Lower leg skin (tissue), 4 donors: ENCODE measurements at places on chromosomes 1 and 21. TPM values are rescaled to one million over a fixed set of nuclear protein-coding genes. Genes with fewer than 3 reads are reported as not detected.

The SH3BGR gene
- not detected for total RNA-seq

The LAMC1 gene
- total RNA-seq = 159 TPM

The ANKRD35 gene
- 54.6 TPM for total RNA-seq

The CD48 gene
- total RNA-seq = 1.2 TPM

The STIL gene
- 9.7 TPM for total RNA-seq

- no peak for DNase-seq
Measured at GRCh38 chr1:183194527-183195141, 8.6 kb downstream of the LAMC2 start.

DNA sequence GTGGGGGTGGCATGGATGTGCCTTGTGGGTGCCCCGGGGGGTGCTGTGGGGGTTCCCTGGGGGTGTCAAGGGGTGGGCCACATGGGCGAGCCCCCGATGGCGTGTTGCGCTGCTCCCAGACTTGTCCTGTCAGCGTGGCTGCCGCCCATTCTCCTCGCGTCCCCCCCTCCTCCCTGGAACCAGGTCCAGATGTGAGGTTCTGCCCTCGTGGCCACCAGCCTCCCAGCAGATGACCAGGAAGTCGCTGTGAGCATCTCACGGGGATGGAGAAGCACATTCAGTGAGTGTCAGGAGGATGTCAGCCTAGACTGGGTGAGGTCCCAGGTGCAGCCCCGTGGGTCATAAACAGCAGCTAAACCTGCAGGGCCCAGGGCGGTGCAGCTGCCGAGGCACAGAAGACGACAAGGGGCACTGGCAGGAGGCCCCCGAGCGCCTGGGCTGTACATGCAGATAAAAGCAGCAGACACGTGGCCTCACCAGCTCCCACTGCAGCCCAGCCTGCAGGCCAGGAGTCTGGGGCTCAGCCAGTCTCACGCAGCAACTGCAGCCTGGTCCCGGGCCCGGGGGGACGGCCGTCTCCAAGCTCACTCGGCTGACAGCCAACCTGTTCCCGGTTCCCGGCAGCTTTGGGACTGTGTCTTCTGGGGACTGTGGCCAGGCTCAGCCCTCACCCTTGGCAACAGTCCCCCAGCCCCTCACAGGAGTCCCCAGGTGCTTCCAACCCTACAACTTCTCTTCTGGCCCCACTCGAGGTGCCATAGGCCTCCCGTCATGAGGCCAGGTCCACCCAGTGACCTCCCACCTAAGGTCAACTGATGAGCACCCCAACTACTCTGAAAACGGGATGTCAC, 17.5 kb upstream of the COL6A2 start:
- peak; percentile 91 for DNase-seq

GRCh38 chr1:114025609-114026401, 46.5 kb downstream of the OLFML3 start:
- DNase-seq = no peak

DNA sequence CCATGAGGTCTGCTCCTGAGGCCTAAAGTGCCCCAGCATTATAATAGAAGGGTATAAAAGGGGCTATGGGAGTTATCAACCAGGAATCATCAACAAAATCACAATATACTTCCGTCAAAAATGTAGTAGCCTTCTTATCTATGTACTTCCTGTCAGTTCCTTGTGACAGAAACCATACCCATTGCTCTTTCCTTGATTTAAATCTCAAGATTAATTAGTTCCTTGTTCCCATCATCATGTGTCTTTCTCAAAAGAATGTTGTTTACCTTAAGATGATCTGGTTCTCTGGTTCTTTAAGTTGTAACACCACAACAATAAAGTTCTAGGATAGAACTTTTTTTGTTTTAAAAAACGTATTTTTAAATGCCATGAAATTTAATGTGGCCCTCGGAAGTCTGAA, 833.3 kb downstream of the LTN1 start:
- no peak for DNase-seq

GRCh38 chr1:923131-923990, at the start of gene SAMD11:
Gene SAMD11, plus strand, starts transcription at chr1:923923. Its CDS starts 509 bp downstream, at chr1:924432.
- no peak for DNase-seq

DNA sequence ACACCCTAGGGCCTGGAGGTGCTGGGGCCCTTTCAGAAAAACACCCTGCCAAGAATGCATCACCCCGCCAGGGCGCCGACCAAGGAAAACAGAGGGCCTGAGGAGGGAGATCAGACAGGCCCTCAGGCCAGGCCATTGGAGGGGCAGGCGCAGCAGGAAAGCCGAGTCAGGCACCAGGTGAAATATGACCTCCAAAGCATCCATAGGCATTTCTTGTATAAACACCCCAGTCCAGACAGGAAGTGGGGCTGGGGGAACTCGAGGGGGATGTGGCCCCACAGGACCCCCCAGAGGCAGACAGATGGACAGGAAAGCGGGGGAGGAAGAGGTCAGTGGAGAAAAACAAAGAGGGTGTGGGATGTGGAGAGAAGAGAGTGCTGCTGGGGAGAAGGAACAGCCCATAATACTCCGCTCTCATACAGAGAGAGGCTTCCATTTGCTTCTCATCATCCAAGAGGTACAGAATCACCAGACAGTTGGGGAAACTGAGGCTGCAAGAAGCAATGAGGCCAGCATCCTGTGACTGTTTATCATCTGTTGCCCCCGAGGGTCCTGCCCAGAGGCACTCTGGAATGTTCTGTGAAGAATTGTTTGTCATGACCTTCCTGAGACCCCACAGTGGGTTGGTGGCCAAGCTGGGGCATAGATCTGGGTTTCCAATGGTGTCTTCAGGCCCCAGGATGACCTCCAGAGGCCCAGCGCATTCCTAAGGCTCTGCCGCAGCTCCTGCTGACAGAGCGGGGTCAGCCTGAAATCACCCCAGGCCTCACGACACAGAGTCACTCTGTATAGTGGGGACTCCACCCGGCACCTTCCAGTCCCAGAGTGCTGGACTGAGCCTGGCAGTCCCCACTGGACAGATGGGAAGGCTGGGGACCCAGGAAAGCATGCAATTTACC, 18.0 kb downstream of the TRIM62 start:
- DNase-seq = no peak

DNA sequence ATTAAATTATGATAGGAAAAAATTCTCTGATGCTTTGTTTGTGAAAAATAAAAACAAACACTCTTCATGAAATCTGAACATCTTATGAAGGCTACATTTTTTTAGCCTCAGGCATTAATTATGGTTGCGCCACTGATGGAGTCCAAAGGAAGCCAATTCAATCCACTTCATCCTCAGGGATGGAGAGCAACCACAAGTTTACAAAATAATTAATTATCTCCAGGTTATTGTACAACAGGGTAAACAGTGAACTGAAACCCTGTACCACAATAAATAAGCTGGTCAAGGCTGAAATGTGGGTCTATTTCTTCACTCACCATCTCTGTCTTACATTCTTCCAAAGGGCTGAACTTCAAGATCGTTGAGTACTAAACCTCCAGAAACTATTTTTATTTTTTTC, 49.2 kb downstream of the MRPL39 start:
- no peak for DNase-seq

GRCh38 chr1:207763091-207763490, 11.2 kb downstream of the CD46 start:
- no peak for DNase-seq

DNA sequence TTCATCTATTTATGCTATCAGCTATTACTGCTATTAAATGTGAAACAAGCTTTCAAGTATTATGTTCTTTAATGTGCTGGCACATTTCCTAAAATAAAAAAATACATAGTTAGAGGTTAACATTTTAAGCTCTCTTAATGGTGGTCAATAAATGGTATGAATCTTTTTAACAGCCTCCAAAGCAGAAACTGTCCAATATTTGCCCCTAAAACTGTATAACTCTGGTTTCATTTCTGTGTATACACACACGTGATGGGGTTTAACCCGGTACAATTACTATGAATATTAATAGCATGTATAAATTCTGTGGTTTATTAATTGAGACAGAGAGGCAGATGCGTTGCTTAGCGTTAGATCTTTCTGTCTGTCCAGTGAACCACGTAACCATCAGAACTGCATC, 2.2 kb downstream of the ESRRG start:
- DNase-seq = no peak

DNA sequence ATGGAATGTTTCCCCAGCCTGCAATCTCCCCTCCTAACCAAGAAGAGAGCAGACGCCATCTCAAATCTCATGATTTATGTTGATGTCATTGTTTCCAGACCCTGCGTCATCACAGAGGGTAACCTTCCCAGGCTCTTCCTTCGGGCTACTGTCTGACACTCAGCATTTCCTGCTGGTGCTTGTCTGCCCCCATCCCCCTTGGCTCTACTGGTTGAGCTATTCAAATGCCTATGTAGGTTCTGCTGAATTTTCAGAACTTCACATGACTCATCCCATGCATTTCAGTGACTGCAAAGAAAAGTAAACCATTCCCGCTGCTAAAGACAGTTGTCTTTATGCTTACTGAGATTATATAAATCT, 24.8 kb upstream of the ITPKB start:
- no peak for DNase-seq

DNA sequence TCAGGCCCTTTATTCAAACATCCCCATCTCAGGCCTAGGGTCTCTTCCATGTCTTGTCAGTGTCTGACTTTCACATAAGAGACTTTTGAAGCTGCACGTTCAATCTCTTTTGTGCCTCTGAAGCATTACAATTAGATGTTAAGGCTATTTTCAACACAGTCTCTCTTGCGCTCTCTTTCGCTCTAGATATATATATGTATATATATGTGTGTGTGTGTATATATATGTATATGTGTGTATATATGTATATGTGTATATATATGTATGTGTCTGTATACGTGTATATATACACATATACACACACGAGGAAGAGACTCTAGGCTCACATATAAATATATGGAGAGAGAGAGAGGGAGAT, 162.5 kb upstream of the RNPC3 start:
- DNase-seq = no peak

DNA sequence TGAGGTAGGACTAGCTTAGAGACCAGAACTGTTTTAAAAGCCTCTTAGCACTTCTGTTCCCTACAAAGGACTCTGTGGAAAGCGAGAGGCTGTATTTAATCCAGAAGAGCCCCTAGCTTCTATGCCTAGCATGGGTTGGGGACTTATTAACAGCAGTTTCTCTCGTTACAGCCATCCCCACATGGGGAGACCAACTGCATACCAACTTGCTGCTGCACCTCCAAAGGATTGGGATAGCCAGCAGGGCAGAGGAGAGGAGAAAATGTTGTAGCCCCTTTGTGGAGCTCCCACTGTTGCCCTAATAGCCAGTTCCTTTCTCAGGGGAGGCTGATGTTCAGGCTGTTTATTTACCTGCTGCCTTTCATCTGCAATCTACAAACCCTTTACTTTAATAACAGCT, 11.0 kb upstream of the CELSR2 start:
- no peak for DNase-seq

DNA sequence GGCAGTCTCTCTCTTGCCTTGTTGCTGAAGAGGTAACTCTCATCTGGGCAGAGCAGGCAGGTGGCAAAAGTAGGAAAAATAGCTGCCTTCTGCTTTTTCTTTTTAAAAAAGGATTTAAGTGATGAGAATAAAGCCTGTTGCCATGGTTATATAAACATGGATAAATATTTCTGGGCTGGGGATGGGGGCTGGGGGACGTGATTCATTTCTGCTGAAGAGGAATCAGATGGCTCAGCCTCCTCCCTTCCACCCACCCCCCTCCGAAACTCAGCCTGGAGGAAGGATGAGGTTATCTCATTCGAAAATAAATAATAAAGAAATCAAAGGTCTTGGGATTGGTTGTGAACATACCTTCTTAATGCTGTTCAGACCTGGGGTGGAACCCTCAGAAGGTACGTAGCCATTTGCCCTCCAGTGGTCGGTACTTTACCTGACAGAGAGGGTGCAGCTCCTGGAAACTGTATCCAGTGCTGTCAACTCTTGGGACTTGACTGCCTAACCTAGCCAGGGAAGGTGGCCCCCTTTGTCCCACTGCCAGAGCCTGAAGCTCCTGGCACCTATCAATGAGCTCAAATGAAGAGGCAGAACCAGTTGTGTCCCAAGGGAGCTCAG, 3.8 kb upstream of the INKA2 start:
- DNase-seq = no peak

DNA sequence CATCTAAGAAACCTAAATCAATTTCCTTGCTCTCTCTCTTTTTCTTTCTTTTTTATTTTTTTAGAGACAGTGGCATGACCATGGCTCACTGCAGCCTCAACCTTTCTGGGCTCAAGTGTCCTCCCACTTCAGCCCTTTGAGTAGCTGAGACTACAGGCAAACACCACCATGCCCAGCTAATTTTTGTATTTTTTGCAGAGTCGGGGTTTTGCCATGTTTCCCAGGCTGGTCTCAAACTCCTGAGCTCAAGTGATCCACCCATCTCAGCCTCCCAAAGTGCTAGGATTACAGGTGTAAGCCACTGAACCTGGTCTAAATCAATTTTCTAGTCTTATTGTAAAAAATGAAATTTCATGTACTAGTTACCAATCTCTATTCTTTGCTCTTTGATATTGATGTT, 108.9 kb downstream of the LHX8 start:
- DNase-seq = no peak

DNA sequence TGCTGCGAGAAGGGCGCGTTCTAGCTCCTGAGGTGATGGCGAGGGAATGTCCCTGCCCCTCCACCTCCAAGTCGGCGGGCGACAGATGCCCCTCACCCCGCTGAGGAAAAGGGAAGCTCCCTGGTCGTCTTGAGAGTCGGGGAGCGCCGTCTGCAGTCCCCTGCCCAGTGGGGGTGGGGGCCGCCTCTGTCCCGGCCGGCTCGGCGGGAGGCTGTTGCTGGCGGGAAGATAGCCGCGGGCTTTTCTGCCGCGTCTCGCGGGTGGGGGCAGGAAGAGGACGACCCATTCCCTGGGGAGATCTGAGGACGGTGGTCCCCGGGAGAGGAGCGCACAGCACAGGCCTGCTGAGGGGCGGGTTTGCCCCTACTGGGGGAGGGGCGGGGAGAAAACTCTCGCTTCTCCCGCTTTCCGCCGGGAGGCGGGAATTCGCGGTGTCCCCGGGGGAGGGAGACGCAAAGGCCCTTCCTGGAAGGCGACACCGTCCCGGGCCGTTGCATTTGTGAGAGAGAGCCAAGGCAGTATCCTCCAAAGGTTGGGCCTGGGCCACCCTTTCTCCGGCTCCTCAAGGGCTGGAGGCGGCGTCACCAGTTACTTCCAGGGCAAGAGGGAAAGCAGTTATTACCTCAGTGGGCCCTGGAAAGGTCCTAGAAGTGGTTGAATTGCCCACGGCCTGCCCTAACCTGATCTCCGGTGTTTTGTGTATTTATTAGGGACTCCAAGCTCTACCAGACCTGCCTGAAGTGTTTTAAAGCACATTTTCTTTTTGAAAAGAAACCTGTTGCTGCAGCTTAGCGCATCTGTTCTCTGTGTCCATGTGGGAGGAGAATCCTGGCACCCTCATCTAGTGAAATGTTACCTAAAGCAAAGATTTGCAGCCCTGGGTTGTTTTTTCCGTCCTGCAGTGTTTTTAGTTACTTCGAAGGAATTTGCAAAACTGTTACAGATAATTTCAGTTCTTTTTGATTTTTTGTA, 648 bp downstream of the S100PBP start:
- DNase-seq = peak; percentile 57

GRCh38 chr1:227357171-227357926, 39.1 kb upstream of the CDC42BPA start:
- DNase-seq = no peak
